ENCODE measurements at places on chromosomes 7 and 10.

DNA sequence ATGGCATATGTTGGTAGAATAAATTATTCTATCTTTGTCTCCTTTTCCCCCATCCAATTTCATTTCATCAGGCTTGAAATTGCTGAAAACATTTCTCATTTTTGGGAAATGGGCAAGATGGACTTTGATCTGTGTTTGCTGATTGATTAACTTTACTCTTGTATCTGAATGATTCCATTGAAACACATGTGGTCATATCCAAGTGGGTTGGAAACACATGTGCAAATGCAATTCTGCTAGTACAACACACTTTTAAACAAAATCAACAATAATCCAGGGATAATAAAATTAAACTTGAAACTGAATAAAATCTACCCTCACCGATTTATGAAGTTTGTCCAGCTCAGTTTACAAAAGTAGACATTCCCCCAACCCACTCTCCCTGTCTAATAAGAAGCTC, 96.9 kb downstream of the EPDR1 start:
- DNase-seq: no peak

DNA sequence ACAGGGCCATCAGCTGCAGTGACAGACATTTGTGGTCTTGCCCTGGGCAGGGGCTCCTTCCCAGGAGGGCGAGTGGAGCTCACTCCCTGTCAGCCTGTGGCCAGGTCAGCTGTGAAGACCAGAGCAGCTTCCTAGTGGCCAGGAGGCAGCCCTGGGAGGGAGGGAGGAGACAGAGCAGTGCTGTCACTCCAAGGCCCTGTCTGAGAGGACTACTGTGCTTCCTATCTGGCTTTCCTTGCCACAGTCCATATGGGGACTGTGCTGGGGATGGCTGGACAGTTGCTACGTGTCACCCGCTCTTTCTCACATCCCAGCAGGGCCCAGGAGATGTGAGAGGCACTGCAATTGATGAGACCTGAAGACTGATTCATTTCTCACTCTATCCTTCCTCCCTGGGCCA, 15.2 kb upstream of the ADCYAP1R1 start:
- no peak for DNase-seq

GRCh38 chr10:93567277-93568104, 1.0 kb downstream of the FFAR4 start:
- no peak for DNase-seq

DNA sequence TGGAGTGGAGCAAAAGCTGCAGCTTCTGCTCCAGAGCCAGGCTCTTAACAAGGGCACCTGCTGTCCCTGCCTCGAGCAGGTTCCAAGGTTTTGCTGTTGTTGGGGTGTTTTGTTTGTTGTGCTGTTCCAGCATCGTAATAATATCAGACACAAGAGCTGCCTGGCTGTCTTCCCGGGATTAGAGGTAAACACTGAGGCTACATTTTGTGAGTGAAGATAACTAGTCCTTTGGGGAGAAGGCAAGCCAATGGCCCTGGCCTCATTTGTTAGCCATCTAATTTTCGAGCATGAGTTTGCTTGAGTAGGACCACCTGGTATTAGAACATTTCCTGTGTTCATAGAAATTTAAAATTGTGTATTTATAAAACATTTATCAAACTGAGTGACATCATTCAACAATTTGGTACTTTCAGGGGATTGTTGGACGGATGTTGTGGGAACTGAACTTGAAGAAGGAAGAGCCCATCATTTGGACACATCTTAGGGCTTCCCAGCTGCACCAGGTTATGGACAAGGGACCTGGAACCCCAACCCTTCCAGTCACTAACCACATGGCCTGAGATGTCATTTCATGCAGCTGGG, 555.0 kb downstream of the TNS3 start:
- no peak for DNase-seq

GRCh38 chr10:86829472-86829871, 73.1 kb downstream of the BMPR1A start:
- DNase-seq: no peak

GRCh38 chr10:94989192-94989591, 50.7 kb downstream of the CYP2C9 start:
- DNase-seq: no peak

- DNase-seq: no peak
Measured at GRCh38 chr7:3117488-3118231, 74.0 kb upstream of the CARD11 start.

GRCh38 chr7:71843676-71844075, 568.5 kb downstream of the CALN1 start:
- no peak for DNase-seq

GRCh38 chr7:27146491-27147198, 929 bp downstream of the HOXA6 start:
- DNase-seq: no peak

GRCh38 chr7:110719741-110720140, 371.2 kb upstream of the LRRN3 start:
- DNase-seq: no peak

DNA sequence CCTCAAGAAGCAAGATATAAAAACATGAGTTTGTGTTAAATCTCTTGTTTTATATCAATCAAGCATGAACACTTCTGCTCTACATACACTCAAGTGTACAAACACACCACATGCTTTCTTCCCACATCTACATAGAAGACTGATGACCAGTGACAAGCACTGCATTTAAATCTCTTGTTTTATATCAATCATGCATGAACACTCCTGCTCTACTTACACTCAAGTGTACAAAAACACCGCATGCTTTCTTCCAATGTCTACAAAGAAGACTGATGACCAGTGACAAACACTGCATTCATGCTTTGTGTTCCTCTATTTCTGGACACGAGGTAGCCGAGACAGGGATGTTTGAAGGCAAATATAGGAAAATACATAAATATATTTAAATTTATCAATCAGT, 642.0 kb upstream of the PFKP start:
- no peak for DNase-seq

DNA sequence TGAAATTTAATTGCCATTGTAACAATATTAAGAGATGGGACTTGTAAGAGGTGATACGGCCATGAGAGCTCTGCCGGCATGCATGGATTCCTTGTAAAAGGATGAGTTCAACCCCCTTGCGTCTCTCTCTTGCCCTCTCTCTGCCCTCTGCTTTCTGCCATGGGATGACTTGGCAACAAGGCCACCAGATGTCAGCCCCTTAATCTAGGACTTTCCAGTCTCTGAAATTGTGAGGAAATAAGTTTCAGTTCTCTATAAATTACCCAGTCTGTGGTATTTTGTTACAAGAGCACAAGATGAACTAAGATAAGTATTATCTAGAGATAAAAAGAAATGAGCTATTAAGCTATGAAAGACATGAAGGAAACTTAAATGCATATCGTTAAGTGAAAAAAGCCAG, 145.7 kb upstream of the AHR start:
- DNase-seq: no peak

DNA sequence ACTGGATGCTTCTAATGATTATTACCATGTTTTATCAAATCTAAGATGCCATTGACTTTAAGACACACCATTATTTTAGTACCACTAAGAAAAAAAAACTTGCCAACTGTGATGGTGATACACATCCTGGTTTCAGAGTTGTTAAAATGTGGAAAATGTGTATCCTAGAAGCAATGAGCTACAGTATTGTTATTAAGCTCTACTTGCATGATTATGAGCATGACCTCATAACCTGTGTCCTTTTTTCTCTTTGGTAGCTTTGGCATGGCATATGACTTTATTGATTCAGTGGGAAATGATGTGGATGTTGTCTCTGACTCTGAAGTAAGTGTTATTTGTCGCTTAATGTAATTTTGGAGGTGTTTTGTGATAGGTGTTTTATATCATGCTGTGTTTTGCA, 3.3 kb downstream of the EDRF1 start:
- no peak for DNase-seq

GRCh38 chr7:37540917-37541316, 92.3 kb upstream of the ELMO1 start:
- no peak for DNase-seq

DNA sequence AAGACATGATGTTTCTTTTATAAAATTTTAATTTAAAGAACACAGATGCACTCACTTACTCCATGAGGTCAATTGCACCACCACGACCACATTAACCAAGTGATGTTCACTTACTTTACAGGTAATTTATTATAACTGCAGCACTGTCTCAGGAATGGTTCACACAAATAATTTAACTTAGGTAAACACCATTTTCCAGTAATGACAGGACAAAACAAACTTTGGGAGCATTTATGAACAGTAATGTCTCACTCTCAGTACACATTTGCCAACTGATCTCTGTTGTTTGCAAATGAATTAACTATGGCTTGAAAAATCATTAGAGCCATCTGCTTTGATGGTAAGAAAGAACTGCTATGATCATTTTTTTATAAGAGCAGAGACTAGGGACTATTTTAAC, 150.4 kb downstream of the ETV1 start:
- no peak for DNase-seq

GRCh38 chr7:43879477-43879876, 10.2 kb upstream of the MRPS24 start:
- DNase-seq: no peak

DNA sequence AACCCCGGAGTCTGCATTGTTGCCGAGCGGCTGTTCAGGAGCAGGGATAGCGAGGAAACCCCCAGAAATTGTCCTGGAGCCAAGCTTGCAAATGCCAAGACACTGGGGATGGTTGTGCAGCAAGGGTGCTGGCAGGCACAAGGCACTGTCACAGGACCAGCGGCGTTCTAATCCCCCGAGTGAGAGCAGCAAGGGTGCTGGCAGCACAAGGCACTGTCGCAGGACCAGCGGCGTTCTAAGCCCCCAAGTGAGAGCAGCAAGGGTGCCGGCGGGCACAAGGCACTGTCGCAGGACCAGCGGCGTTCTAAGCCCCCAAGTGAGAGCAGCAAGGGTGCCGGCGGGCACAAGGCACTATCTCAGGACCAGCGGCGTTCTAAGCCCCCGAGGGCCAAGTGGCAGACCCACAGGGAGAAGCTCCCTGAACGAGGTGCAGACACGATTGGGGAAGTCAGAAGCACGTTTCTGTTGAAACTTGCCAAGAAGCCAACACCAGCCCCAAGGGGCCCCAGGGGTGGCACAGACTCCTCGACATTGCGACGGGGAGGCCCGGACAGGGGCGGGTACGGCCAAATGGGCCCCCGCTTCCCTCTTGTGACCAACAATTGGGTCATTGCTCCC, 40.4 kb upstream of the INPP5A start:
- DNase-seq: no peak

GRCh38 chr7:15403751-15404150, 158.1 kb downstream of the AGMO start:
- DNase-seq: no peak

GRCh38 chr7:13009517-13009916, 322.1 kb downstream of the ARL4A start:
- no peak for DNase-seq

- DNase-seq: no peak
Measured at GRCh38 chr10:119500123-119500795, 42.3 kb downstream of the RGS10 start.

- DNase-seq: no peak
Measured at GRCh38 chr7:110650328-110650727, 440.6 kb upstream of the LRRN3 start.

DNA sequence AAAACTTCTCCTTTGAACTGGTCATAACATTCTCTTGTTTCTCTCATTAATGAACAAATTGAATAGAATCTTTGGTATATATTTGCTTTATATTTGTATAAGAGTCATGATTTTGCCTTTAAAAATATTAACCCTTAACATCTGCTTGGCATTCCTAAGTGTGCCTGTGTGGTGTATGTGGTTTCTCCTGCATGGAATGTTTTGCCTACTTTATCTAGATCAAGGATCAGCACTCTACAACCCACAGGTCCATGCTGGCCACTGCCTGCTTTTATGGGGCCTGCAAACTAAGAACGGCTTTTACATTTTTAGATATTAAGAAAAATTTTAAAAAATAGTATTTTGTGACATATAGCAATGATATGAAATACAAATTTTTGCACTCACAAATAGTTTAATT, 4.3 kb upstream of the LAMB4 start:
- no peak for DNase-seq

- no peak for DNase-seq
Measured at GRCh38 chr7:98034081-98035035, 44.4 kb upstream of the OCM2 start.

GRCh38 chr10:7484456-7485243, 73.8 kb upstream of the SFMBT2 start:
- no peak for DNase-seq

- no peak for DNase-seq
Measured at GRCh38 chr7:135251496-135252391, 18.1 kb downstream of the STRA8 start.

DNA sequence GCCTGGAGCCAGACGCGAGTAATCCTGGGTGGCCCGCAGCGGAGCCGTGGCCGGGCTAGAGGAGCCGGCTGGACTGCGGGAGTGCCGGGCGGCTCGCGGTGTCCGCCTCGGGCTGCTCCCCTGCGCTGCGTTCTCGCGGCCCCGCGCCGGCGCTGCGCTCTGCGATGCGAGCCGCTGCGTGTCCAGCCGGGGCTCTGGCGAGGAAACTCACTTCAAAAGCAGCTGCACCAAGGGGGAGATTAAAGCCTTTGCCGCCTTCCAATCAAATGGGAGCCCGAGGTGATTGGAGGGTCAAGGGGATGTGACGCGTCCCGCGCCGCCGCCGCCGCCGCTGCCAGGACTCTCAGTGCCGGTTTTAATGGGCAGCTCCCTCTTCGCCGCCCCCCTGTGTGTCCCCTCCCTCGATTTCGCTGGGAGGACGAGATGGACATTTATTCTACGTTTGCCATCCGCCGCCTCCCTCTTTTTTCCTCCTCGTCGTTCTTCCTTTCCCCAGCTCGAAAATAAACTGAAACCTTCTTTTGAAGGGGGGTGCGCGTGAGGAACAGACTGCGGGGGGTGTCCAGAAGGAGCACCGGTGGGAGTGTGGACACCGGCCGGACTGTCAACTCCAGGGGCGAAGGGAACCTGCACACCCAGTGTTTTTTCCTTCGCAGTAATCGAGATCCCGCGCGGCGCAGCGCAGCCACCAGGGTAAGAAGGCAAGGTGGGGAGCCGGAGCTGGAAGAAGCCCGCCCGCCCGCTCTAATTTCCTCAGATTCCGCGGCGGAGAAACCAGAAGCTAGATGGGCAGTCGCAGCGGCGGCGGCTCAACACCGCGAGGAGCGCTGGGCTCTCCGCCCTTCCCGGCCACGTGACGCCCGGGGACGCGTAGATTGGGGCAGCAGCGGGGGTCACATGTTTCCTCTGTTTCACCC, at the start of gene ZNF503:
ZNF503 (minus strand) TSS at position 196 of the 917 bp plus-strand sequence. CDS start 345 bp downstream, outside the sequence.
- DNase-seq: peak; percentile 76

GRCh38 chr7:148382596-148382995, 208.0 kb upstream of the C7orf33 start:
- no peak for DNase-seq

DNA sequence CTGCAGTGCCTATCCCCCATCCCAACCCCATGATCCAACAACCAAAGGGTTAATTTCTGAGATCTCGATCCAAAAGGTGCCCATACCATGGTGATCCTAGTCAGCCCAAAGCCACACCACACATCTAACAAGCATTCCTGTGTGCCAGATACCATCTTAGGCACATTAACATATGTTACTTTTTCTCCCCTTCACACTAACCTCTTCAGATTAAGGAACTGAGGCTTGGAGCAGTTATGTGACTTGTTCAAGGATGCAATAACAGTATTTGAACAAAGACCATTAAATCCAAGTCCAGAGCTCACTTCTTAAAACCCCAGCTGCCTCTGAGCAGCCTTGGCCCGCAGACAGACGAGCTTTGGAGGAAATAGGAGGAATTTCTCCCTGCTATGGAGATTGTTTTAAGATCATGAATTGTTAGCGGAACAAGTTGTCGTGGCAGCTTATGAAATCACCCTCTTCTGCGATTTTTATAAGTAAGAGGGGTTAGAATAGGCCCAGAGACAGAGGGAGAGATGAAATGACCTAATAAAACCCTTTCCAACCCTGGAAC, 327.2 kb downstream of the KCNMA1 start:
- no peak for DNase-seq

GRCh38 chr10:46222364-46222935, 64.3 kb upstream of the ANTXRL start:
- no peak for DNase-seq

- no peak for DNase-seq
Measured at GRCh38 chr7:1187127-1187526, 27.1 kb upstream of the ZFAND2A start.
